ENCODE measurements at places on chromosomes 11 and 22. TPM values are rescaled to one million over a fixed set of nuclear protein-coding genes. Genes with fewer than 3 reads are reported as not detected.
A peak's percentile ranks its signal among the peaks of the same experiment; 100 is the strongest.

DNA sequence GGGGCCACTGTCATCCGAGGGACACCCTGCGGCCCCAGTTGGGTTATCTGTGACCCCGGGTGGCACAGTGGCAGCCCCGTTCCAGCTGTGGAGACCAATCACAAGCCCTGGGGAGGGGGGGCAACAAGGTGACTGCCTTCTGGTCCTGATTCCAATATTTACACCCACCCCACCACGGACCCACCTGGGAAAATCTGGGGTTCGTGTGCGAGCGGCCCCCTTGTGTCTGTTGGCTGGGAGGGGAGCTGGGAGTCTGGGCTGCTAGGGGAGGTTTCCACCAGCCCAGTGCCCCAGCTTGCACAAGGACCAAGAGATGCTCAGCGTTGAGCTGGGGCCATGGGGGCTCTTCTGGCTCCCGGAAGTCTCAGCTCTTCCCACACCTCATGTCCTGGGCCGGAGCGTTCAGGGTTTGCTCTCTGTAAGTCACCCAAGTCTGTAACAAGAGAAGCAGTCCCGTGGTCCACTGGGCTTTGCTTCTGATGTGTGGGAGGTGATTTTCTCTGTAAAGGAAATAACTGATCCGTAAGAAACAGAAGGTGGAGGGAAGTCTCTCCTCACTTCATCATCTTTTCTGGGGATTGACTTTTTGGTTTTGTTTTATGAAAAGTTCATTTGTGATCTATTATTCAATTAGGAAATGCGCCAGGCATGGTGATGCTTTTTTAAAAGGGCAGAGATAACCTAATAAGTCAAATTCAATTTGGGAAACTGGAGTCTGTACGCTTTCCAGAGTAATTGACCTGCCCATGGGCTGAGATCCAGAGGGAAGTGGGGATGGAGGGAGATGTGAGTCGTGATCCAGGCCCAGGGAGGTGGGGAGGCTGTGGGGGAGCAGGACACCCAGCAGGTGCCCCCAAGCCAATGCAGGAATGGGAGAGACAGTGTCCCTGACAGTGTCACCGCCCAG is 22.4 kb upstream of the GAL start:
- DNase-seq, result peak; percentile 26

Gene ALG8
- 188 TPM for total RNA-seq

DNA sequence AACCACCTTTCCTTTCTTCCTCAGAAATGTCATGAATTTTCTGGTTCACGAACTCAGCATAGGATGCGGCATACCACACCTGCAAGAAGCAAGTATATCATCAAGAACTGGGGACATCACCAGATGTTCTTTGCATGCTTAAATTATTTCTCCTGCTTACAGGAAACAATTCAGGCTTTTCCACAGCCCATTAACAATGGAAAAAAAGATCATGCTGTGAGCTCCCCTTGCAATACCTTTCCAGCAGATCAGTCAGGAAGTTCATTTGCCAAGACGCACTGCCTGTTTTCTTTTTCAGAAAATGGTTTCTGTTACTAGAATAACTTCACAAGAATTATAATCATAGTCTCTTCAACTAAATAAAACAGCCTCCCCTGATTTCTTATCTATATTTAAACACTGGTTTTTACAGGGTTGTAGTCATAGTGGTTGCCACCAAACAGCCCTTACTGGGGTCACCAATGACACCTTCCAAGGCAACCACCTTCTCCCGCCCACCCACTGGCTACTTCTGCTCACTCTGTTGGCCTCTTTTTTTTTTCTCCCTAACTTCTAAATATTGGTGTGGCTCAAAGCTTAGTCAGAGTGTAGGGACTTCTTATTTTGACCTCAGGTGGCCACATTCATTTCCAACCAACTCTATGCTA is 42.3 kb upstream of the NFRKB start:
- DNase-seq, result no peak

Gene TUT1
- 27.2 TPM for total RNA-seq

- DNase-seq, result no peak
Measured at GRCh38 chr11:112581747-112582146, 321.1 kb upstream of the PLET1 start.

GRCh38 chr22:26995235-26995634 is 337.8 kb downstream of the MIAT start:
- DNase-seq, result no peak

Gene PICK1
- total RNA-seq, result 41.1 TPM

Gene MYO7A
- 8.9 TPM for total RNA-seq

- DNase-seq, result no peak
Measured at GRCh38 chr11:114942207-114942606, 263.9 kb downstream of the NXPE2 start.

DNA sequence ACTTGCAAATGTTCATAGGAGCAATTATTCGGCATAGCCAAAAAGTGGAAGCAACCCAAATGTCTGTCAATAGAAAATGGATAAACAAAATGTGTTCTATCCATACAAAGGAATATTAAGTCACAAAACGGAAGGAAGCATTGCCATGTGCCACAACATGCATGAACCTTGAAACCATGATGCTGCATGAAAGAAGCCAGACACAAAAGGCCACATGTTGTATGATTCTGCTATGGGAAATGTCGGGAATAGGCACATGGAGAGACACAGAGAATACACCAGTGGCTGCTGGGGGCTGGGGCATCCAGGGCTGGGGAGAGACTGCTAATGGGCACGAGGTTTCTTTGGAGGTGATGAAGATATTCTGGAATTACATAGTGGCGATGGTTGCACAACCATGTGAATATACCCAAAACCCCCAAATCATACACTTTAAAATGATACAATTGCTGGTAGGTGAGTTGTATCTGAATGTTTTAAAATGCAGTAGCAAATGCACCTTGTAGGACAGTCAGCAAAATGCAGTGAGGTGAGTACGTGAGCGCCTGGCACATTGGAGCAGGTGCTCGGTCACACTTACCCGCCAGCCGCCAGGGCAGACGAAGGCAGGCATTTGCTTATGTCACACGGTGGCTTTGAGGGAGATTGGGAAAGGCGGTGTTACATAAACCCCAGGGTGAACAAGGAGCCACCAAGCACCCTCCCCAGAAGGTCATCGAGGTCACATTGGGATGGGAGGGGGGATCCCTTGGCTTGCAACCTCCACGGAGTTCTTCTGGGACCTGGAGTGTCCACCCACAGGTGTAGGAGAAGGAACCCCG is 6.3 kb upstream of the OSM start:
- DNase-seq, result no peak

- DNase-seq, result peak; percentile 53
Measured at GRCh38 chr22:36865346-36865745, 4.5 kb downstream of the NCF4 start.

- no peak for DNase-seq
Measured at GRCh38 chr11:22780952-22781593, 48.5 kb downstream of the SVIP start.

GRCh38 chr11:724778-725386 is 18.9 kb downstream of the EPS8L2 start:
- DNase-seq, result no peak

- no peak for DNase-seq
Measured at GRCh38 chr11:8201644-8202365, 33.0 kb upstream of the RIC3 start.

Gene LRRC56
- total RNA-seq, result 4.4 TPM

Gene MS4A4A
- not detected for total RNA-seq

DNA sequence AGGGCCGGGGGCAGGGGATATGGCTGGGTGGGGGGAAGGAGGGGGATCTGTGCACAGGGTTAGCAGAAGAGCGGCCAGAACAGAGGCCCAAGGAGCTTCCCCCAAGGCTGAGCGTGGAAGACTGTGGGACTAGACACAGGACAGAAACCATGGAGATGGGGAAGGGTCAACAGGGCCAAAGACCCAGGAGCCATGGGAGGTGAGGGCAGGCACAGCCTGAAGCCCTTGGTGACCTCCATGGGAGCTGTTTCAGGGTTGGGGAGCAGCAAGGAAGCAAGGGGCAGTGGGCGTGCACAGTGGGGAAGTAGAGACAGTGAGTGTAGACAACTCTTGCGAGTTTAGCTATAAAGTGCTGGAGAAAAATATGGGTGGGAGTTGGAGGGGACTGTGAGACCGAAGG is 56.6 kb downstream of the WNT11 start:
- DNase-seq, result no peak

All from Caco-2 (cell line).